ENCODE measurements at places on chromosomes 11 and 22.

GRCh38 chr22:20866736-20867135 is 7.9 kb downstream of the SNAP29 start:
- DNase-seq = no peak

DNA sequence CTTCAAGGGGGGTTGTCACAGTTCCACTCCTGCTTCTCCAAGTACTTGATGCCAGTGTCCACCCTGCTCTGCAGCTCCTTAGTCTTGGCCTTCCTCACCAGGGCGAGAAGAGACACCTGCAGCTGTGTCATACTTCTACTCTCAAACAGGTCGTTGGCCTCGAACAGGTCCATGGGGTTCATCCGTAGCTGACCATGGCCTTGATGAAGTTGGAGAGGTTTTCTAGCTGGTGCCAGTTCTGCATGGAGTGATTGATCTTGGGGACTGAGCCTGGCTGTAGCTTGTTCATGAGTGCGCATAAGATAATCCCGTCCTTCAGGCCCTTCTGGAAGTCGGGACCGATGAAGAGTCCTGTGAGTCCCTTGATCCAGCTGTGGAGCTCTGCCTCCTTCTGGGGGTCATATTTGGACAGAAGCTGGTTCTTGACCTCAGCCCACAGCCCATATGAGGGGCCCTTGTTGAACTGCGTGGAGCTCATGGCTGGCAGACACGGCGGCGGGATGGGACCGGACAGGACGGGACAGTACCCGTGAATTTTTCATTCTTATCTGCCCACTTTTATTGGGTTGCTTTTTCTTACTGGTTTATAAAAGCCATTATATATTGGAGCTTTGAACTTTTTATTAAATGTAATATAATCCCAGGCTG is 33.4 kb upstream of the HORMAD2 start:
- DNase-seq = no peak

DNA sequence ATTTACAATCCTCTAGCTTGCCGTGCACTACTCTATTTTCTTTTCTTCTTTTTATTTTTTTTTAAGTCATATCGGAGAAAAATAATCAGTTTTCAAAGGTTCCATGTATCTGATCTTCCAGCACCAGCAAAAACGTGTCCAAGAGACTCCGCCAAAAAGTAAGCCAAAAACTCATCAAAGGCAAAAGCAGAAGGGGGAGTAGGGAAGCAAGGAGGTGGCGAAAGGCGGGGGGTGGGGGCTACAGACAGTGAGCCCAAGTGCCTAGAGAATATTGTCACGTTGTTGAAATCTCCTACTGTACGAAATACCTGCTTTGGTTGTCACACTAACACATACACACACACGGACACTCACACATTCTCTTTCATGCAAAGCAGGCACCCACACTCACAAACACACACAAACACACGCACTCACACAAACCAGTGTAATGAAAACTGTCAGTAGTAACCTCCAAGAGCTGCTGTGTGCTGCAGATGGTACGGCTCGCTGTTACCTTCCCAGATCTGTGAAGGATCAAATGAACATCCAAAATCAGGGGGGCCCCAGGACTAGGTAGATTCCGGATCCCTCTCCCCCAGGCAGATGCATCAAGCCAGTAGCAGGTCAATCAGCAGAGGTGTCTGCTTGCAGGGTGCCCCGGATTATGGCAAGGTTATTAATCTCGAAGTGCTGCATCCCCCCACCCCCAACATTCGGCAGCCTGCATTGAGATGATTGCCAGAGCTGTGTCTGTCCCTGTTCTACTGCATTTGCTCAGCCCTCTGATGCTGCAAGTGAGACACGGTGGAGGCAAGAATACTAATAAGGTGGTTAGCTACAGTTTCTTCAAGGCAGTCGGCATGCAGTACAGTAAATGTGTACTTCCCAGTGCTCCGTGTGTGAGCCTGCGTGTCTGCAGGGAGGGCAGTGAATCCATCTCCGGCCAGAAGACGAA is at the start of gene LRRC4C:
Gene LRRC4C, minus strand, starts transcription at position 188 of the 937 bp plus-strand sequence.
- peak; percentile 18 for DNase-seq

DNA sequence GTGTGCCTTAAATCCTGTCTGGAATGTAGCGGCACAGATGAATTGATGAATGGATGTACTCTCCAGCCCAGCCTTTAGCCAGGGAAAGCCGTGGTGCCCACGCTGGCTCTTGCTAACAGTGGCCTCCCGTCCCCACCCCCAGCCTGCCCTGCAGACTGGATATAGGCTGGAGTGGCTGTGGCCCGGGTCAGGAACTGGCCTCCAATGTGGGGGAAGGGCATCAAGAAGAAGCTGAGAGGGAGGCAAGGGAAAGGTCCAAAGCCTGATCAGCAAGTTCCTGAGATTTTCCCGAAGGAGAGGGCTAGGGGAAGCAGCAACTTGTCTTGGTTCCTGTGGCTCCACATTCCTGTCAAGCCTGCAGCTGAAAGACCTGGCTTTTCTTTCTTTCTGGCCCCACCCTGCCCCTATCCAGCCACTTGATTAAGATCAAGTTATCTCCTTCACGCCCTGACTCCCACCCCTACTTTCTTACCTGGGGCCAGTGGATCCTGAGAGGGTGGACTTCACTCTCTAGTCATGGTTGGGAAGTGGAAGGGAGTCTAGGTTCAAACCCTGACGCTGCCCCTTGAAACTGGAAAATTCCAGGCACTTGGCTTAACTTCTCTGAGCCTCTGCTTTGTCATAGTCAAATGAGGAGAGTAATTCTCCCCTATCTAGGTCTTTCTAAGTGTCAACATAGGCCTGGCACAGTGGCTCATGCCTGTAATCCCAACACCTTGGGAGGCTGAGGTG is 11.0 kb upstream of the MICALL1 start:
- DNase-seq = no peak

DNA sequence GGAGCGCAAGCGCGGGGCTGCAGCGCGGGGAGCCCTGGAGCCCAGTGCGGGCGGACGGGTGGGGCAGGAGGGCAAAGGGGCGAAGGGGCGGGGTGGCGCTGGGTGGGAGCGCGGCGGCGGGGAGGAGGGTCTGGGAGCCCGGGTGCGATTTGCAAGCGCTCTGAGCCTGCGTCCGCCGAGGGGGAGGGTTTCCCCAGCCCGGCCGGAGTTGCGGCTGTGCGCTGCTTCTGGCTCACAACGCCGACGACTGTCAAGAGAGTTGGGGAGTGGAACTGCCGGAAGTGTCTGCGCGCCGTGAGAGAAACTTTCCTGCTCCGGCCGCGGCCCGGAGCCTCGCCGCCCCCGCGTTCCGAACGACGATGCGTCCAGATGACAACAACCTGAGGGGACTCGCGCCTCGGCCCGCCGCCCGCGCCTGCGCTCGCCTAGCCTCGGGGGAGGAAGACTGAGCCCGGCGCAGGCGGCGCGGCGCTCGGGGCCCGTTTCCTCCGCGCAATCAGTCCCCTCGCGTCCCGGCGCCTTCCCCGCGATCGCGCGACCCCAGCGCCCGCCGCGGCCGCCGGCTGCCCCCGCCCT is at the start of gene ARHGAP42:
Gene ARHGAP42, plus strand, starts transcription at position 235 of the 576 bp plus-strand sequence. CDS start 391 bp downstream, outside the sequence.
- peak; percentile 87 for DNase-seq

DNA sequence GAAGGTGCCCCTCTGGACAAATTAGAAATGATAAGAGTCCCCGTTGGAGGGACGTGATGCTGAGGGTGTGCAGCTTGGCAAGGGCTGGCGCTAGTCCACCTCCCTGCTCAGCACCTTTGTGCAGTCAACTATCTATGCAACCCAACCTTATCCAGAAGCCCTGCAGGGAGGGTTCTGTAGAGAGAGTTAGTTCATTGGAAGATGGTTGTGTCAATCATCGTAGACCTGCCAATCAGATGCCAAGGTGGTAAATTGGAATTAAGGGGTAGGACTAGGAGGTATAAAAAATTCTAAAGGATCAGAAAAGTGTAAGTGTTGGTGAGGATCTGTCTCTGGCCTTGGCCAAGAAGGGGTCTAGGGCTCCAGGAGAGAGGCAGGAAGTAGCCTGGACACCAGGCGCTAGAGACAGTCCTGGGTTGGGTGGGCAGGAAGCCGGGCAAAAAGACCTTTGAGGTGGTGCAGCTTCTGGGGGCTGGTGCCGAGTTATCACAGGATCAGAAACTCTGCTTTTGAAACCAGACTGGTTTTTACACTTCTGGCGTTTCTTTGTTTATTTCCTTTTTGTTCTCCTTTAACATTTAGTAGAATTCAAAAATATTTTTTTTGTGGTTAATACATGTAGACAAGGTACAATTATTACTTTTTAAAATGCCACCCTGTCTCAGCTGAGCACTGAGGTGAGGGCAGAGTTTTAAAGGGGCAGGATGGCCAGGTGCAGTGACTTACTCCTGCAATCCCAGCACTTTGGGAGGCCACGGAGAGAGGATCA is 1.6 kb downstream of the C1QTNF6 start:
- no peak for DNase-seq

DNA sequence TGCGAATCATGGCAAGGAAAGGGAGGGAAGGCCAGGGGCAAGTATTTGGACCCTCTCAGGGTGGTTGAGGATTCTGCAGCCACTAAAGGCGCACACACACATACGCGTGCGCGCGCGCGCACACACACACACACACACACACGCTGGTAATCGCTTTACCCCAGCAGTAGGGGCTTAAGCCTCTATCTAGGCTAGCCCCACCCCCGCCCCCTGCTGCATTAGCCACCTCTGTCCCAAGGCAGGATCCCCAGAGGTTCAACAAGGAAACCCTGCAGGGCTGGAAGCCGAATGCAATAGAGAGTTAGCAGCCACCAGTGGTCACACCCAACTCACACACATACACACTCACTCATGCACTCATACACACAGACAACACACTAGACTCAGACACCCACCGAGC is 28.6 kb upstream of the ELFN2 start:
- DNase-seq = no peak

DNA sequence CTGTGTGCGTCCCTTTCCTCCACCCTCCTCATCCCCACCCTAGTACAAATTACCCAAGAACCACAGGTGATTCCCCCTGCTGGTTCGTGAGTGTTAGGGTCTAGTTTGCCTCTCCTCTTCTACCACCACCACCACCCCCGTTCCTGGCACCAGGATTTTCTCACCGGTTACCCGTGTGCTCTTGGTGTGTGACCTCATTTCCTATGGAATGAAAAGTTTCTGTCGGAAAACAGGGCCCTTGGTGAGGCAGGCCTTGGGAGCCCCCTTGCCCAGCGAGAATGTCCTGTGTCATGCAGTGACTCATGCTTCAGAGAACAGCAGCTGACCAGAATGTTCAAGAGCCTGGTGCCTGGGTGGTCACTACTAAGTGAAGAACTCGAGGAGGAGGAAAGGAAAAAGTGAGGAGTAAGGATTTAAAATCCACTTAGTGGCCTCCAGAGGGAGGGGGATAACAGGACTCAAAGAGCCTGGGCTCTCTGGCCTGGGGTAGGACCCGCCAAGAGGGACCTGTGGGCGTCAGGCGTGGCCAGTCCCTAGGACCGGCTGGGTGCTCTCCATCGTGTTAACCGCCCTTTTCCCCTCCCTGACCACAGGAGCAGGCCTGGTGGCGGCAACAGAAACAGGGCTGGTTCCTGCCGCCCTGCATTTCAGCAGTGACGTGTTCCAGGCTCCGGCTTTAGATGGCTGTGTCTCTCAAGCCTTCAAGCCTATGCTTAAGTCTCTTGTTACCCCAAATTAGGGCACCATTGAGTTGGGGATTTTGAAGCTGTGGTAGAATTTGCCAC is 30.2 kb downstream of the C22orf31 start:
- DNase-seq = peak; percentile 83

DNA sequence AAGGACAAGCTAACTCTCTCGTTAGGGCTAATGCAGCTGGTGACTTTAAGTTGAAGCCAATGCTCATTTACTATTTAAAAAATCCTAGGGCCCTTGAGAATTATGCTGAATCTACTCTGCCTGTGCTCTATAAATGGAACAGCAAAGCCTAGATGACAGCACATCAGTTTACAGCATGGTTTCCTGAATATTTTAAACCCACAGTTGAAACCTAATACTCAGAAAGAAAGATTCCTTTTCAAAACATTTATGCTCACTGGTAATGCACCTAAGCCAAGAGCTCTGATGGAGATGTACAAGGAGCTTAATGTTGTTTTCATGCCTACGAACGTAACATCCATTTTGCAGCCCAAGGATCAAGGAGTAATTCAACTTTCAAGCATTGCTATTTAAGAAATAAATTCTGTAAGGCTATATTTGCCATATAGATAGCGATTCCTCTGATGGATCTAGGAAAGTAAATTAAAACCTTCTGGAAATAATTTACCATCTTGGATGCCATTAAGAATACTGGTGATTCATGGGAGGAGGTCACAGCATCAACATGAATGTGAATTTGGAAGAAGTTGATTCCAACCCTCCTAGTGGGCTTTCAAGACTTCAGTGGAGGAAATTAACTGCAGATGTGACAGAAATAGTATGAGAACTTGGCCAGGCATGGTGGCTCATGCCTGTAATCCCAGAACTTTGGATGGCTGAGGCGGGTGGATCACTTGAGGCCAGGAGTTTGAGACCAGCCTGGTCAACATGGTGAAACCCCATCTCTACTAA is 14.5 kb downstream of the XNDC1N start:
- DNase-seq = no peak

GRCh38 chr11:44066732-44067141 is 667 bp downstream of the ACCS start:
- DNase-seq = no peak

DNA sequence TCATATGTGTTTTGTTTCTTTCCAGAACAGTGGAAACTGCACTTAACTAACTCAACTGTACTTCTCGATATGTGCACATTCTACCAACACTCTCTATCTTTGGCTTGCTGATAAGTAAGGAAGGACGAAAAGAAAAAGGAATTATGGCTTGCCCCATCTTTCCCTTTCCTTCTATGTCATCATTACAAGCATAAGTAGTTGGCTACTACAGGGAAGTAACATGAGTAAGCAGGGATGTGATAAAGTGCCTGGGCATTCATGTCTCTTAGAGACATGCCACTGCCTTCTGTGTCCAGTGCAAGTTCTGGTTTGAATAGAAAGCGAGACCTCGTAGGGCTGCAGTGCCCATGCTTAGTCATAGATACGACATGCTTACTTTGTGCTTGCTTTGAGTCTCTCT is 342.5 kb downstream of the ETS1 start:
- no peak for DNase-seq

GRCh38 chr11:6497069-6497839 is at the start of gene DNHD1:
Gene DNHD1 (plus strand): TSS chr11:6497280. CDS start chr11:6498216, 936 bp downstream.
- DNase-seq = peak; percentile 36

DNA sequence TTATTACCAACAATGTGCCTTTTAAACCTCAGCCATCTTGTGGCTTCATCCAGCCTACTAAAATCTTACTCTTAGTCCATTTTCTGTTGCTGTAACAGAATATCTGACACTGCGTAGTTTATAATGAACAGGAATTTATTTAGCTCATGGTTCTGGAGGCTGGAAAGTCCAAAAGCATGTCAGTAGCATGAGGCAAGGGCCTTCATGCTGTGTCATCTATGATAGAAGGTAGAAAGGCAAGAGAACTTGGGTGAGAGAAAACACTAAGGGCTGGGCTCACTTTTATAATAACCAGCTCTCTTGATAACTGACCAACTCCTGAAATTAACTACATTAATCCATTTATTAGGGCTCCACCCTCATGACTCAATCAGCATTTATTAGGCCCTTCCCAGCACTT is 13.5 kb downstream of the BTBD10 start:
- DNase-seq = no peak

GRCh38 chr11:121415856-121416255 is 36.3 kb upstream of the SORL1 start:
- DNase-seq = no peak

GRCh38 chr11:109088086-109088485 is 333.9 kb upstream of the C11orf87 start:
- no peak for DNase-seq

All from femur (tissue), 1 donor.